Bone marrow (tissue), 2 donors: ENCODE measurements at places on chromosomes 5 and 9.
A peak's percentile ranks its signal among the peaks of the same experiment; 100 is the strongest.

- DNase-seq, result no peak
Measured at GRCh38 chr9:82938426-82939218, 124.3 kb downstream of the RASEF start.

GRCh38 chr5:157596487-157596886, 20.9 kb upstream of the ADAM19 start:
- DNase-seq, result no peak

DNA sequence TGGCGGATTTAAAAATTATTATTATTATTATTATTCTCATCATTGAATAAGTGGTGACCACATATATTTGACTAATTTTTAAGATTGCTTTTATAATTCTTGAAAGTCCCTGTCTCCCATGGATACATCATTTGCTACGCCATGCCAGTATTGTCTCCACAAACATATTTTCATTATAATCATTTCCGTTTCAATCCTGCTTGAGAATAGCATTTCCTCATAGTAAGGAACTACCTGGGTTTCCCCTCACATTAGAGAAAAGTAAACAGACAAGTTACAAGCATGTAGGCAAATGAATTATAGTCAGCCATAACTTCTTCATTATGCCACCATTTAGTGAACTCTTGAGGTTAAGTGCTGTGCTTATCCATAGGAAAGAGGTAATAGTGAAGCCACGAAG, 276.6 kb downstream of the NFIB start:
- DNase-seq, result no peak

- DNase-seq, result no peak
Measured at GRCh38 chr5:36712706-36713105, 106.3 kb downstream of the SLC1A3 start.

GRCh38 chr5:133130387-133131118, 78.7 kb downstream of the HSPA4 start:
- DNase-seq, result no peak

DNA sequence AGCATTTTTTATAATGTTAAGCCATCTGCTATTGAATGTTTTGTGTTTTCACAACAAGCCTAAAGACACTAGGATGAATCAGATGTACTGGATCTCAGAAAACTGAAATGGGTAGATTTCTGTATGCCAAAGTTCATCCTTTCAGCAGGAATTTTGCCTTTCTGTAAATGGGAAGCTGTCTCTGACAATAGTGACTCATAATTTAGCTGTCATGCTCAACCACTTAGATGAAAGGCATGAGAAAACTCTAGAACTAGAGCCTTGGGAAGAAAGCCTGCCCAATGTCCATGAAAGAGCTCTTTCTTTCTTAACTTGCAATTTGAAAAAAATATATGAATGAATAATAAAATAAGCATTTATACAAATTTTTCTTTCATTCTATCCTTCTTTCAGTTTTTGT, 616.0 kb upstream of the EDIL3 start:
- DNase-seq, result no peak

DNA sequence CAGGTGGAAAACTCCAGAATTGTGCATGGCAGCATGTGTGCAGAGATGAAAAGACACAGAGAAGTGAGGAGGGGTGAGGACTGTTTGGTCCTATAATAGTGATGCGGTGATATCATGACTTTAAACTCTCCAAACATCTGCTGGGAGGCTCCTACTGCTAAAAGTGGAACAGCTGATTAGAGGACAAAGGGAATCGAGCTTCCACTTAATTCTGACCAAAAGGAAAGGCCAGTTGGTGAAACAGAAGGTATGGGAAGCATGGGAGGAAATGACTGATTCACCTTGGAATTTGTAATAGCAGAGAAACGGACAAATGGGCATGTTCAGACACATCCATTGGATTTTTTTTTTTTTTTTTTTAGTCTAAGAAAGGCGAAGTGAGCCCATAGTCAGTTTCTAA, 67.5 kb upstream of the MAMDC2 start:
- DNase-seq, result no peak

DNA sequence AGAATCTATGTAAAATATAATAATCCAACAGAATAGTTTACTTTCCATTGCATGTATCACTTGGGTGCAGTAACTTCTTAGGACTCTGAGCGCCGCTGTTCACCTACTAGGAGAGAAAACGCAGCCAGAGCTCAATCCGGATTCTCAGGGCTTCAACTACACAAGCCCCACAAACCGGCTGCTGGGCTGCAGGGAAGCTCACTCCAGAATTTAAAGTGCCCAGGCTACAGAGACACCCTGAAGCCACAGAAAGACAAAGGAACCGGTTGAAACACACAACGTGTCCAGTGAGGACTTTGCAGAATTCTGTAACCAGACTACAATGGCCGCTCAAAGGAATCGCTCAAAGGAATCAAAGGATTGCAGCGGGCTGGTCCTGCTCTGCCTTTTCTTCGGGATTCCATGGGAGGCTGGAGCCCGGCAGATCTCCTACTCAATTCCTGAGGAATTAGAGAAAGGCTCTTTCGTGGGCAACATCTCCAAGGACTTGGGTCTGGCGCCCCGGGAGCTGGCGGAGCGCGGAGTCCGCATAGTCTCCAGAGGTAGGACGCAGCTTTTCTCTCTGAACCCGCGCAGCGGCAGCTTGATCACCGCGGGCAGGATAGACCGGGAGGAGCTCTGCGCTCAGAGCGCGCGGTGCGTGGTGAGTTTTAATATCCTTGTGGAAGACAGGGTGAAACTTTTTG, at the start of gene PCDHGA10:
Gene PCDHGA10 (plus strand): TSS at position 134 of the 686 bp plus-strand sequence. CDS start 189 bp downstream, at position 323.
- DNase-seq, result peak; percentile 48

DNA sequence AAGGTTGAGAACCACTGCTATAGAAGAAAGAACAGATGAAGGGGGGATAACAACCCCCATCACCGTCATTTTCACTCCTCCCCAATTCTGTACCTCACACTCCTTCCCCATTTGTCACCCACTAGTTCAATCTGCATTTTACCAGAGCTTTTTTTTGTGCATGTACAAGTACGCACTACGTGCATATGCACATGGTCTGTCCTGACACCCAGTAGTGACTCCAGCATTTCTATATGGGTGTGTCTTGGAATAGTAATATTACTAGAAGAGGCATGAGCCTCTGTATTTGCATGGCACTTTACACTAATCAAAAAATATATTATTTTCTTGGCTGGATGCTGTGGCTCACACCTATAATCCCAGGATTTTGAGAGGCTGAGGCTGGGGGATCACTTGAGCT, 38.7 kb downstream of the NIM1K start:
- DNase-seq, result no peak

DNA sequence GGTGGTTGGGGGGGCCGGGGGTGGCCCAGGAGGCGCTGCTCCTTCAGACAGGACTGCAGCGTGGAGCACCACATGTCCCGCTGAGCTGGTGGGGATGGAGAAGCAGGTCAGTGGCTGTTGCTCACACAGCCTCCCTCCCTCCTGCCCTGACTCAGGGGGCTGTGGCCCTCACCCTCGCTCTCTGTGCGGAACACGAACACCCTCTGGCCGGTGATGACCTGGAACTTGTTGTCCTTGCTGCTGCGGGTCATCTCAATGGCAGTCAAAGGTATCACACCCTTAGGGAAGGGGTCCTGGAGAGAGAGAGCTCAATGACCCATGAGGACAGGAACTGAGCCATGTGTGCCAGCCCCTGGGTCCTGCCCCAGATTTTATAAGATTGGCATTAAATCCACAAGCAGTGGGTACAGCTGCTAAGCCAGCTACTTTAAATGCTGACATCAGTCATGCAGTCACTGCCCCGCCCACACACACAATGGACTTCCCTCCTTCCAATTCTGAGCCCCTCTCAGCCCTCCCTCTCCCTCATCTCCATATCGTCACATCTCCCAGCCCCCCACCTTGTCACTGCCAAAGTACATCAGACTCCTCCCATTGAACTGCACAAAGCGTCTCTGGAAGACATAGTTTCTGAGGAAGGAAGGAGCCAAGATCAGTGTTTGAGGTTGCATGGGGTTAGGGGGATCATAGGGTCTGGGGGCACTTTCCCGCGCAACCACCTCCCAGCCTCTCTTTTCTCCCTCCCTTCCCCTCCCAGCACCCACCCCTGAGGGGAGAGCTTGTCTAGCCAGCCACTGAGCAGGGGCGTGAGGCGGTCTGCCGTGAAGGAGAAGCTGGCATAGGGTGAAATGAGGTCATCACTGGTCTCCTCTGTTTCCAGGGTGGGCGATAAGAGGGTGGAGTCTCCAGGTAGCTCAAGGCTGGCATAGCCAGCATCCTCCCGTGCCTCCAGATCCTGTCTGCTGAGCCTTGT, 8.9 kb downstream of the ARAP3 start:
- no peak for DNase-seq

DNA sequence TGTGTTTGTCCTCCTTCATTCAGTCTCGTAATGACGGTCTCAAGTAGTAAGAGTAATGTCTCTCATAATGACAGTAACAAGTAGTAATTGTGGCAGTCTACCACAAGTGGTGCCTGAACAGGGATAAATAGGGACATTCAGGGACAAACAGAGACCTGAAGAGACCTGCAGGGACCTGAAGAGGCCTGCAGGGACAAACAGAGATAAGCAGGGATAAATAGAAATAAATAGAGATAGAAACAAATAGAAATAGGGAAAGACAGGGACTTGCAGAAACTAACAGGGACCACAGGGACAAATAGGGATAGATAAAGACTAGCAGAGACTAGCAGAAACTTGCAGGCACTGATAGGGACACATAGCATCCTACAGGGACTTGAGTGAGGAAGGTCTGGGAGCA, 7.9 kb downstream of the UGT3A2 start:
- DNase-seq, result no peak

DNA sequence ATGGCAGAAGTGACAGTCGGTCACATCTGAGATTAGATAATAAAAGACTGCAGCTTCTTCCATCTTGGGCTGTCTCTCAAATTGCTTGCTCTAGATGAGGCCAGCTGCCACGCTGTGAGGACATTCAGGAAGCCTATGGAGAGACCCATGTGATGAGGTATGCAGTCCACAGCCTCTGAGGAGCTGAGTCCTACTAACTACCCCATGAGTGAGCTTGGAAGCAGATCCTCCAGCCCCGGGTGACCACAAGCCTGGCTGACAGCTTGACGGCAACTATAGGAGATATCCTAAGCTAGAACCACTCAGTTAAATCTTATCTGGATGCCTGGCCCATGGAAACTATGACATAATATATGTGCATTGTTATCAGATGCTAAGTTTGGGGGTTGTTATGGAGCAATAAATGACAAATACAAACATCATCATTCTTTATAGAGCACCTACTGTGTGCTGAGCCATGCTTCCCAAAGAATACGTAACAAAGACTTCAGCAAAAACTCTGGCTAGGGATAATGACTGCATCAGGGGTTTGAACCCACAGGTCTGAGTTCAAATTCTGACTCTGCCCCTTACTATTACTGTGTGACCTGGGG, 26.7 kb downstream of the KCNV2 start:
- no peak for DNase-seq

DNA sequence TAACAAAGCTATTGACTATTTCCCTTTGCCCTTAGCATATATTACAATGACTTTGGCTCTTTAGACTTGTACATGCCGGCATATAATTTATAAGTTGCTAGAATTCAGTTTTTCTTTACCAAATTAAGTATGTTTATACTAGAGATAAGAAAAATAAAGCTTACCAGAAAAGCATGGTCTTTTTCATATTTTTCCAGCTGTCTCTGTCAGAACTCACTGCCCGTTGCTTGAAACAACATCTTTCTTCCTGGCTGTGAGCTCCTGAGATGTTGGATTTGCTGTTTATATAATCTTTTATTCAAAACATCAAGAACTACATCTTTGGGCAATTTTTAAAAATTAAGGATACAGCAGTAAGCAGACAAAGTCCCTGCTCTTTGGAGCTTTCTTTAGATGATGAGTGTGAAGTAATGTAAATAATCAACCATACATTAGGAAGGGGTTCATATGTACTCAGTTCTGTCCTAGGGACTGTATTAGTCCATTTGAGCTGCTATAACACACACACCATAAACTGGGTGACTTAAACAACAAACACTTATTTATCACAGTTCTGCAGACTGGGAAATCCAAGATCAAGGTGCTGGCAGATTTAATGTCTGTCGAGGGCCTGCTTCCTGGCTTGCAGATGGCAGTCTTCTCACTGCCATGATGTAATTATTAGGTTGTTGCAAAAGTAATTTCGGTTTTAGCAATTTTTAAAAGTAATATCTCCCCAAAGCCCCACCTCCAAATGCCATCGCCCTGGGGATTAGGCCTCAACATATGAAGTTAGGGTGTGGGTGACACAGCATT, 45.4 kb upstream of the RANBP3L start:
- DNase-seq, result no peak

DNA sequence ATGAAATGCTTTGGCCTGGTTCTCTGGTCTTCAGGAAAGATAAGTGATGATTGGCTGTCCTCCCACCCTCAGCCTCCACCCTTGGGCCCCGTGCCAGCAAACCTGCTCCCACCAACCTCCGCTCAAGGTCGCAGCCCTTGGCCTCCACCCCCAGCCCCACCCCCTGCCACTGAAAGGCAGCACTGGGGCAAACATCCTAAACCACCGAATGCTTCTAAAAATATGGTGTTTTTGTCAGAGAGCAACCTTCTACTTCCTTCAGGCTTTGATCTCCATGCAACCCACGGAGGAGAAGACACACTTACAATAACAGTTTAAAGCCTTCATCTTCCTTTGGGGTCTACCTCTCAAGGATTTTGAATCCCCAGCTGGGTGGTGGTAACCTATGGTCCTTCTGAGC, 24.0 kb upstream of the TCF7 start:
- no peak for DNase-seq

- DNase-seq, result no peak
Measured at GRCh38 chr5:67393211-67393610, 196.6 kb upstream of the CD180 start.

- DNase-seq, result no peak
Measured at GRCh38 chr9:133600739-133601138, 8.4 kb downstream of the FAM163B start.

DNA sequence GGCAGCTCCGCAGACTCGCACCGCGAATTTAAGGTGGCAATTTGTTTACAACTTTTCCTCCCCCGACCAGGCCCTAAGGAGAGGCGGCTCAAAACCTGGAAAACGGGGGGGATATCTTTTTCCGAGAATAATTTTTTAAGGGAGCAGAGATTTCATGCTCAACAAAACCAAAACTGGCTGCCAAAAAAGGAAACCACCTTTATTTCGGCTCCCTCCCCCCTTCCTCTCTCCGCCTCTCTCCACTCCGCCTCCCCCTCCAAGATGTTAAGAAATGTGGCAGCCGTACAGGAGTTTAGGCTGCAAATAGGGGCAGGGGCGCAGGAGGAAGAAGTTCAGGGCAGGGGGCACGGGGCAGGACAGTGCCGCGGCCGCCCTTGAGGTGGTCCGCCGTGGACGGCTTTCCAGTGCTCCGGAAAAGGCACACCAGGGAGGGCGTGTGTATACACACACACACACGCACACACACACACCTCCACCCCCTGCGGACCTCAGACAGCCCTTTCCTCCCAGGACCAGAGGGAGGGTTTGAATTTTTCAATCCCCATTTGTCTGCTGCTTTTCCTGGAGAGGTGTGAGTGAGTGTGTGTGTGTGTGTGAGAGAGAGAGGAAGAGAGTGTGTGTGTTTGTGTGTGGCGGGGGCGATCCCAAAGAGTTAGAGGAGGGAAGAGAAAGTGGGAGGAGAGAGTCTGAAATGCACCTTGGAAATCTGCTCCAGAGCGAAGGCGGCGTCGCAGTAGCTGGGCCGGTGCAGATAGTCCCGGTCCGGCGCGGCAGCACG, 9.1 kb downstream of the PTCH1 start:
- no peak for DNase-seq
